ENCODE measurements at places on chromosomes 11 and 22. TPM values are rescaled to one million over a fixed set of nuclear protein-coding genes. Genes with fewer than 3 reads are reported as not detected.

GRCh38 chr22:29710922-29711593, 8.7 kb upstream of the CABP7 start:
- no peak for DNase-seq

HTR3A gene
- total RNA-seq = not detected

GRCh38 chr11:77198440-77198849, 70.4 kb downstream of the MYO7A start:
- DNase-seq = peak; percentile 7

DNA sequence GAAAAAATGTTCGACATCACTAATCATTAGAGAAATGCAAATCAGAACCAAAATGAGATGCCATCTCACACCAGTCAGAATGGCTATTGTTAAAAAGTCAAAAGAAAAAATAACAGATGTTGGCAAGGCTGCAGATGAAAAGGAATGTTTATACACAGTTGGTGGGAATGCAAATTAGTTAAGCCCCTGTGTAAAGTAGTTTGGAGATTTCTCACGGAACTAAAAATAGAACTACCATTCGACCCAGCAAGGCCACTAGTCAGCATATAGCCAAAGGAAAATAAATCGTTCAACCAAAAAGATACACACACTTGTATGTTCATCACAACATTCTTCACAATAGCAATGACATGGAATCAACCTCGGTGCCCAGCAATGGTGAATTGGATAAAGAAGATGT, 503.2 kb downstream of the OPCML start:
- DNase-seq = no peak

ELFN2 gene
- 0.32 TPM for total RNA-seq

DNA sequence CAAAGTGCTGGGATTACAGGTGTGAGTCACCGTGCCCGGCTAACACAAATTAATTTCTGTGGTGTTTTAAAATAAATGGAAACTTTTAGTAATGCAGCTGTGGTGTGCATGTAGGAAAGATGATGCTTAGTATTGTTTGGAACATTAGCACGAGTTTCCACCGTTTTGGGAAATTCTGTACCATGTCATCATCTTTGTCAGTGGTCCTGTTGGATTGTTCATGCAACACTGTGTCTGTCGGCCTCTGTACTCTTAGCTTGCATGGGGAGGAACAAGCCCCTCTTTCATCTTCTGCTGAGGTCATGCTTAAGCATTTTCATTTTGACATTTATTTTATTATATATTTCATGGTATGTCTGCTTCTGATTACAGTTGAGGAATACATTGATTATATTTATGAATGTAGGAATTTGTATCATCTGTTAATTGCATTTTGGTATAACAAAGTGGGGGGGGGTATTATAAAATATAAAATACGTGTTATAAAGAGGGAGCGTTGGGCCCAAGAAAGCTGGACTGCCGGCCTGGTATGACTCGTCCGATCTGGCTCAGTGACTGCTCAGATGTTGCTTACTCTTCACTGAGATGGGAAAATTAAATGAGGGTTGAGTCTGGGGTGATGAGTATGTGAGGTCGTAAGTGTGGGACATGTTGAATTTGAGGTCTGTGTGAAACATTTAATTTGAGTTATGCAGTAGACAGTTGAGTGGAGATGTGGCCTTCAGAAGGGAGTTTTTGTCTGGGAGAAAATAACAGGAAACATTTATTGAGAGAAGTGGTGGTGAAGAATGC, 28.7 kb downstream of the CECR2 start:
- DNase-seq = no peak

GRCh38 chr11:12294613-12295012, 82.8 kb upstream of the PARVA start:
- no peak for DNase-seq

GRCh38 chr11:73243093-73243485, 25.0 kb downstream of the P2RY2 start:
- DNase-seq = no peak

MUC15 gene
- not detected for total RNA-seq

SLC22A12 gene
- not detected for total RNA-seq

- DNase-seq = peak; percentile 94
These were observed 3.0 kb upstream of the ANKK1 start for GRCh38 chr11:113384551-113384950.

DNA sequence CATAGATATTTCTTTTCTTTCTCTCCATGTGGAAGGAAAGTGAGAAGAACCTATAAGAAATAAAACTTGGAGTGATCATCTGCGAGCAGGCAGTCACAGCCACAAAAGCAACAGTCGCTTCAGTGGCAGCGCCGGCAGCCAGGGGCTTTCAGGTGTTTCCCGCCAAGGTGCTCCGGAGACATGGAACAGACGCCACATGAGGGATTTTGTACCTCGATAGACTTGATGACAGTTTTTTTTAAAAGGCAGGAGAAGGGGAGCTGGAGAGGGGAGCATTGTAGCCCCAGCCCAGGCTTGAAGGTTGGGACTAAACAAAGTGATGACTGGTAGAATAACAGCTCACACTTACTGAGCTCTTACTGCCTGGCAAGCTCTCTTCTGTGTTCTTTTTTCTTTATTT, 471.4 kb upstream of the B3GAT1 start:
- DNase-seq = no peak

DNA sequence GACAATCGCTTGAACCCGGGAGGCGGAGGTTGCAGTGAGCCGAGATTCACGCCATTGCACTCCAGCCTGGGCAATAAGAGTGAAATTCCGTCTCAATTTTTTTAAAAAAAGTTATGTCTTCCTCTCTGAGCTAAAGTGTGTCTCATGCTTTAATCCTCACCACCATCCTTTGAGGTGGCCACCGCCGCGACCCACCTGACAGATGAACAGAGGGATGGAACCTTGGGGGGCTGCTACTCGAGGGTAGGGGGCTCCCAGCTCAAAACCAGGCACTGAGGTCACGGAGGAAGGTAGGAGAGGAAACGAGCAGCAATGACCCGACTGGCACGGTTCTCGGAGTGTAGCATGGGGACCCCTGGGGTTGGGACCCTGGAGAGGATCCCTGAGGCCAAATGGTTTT, 10.7 kb upstream of the POLDIP3 start:
- no peak for DNase-seq

NTM gene
- total RNA-seq = 7.3 TPM

- DNase-seq = peak; percentile 71
These were observed 114.7 kb downstream of the SGSM3 start for GRCh38 chr22:40484906-40485669.

- no peak for DNase-seq
These were observed 39.2 kb downstream of the ZFTA start for GRCh38 chr11:63729326-63729725.

SMTNL1 gene
- not detected for total RNA-seq

GRCh38 chr11:8015753-8016239, 28.7 kb downstream of the EIF3F start:
- DNase-seq = no peak

GRCh38 chr11:4677948-4678347, 19.7 kb downstream of the OR51E2 start:
- DNase-seq = peak; percentile 1

GRCh38 chr11:95283650-95284049, 52.6 kb upstream of the SESN3 start:
- peak; percentile 56 for DNase-seq

- DNase-seq = no peak
These were observed 929.0 kb downstream of the BRD1 start for GRCh38 chr22:48898524-48899250.

COPB1 gene
- 369 TPM for total RNA-seq

- peak; percentile 65 for DNase-seq
These were observed 6.8 kb downstream of the MALAT1 start for GRCh38 chr11:65505466-65506289.

UBQLN3 gene
- total RNA-seq = not detected

- no peak for DNase-seq
These were observed 33.3 kb upstream of the ZC3H12C start for GRCh38 chr11:110059706-110060463.

GRCh38 chr22:29477723-29478318, 2.2 kb upstream of the NEFH start:
- no peak for DNase-seq

GRCh38 chr11:86991341-86991740, 36.1 kb upstream of the FZD4 start:
- DNase-seq = no peak

GRCh38 chr11:25625094-25625493, 706.8 kb upstream of the ANO3 start:
- DNase-seq = no peak

DNA sequence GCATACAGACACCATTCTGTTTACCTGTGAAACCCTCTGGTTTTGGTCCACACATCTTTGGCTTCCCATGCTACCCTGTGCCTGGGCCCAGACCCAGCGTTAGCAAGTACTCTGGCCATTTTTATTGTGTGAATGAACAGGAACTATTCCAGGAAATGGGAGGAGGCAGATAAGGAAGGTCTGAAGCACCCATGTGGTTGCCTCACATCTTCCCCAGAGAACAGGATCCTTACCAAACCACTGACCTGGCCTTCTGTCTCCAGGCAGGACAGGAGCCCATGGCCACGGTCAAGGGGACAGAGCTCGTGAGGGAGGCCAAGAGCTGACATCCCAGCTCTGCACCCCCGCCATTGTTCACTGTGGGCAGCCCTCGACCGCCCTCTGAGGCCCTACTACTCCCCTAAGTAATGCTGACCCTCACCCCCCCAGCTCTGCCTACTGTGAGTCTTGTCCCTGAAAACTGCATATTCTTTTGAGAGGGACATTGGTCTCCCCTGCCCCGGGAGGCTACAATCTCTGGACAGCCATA, 97.7 kb upstream of the TP53I11 start:
- peak; percentile 7 for DNase-seq

- peak; percentile 42 for DNase-seq
These were observed 748 bp downstream of the RAB30 start for GRCh38 chr11:83070731-83071566.

- peak; percentile 20 for DNase-seq
These were observed 192.8 kb downstream of the ETS1 start for GRCh38 chr11:128394431-128395089.

DNA sequence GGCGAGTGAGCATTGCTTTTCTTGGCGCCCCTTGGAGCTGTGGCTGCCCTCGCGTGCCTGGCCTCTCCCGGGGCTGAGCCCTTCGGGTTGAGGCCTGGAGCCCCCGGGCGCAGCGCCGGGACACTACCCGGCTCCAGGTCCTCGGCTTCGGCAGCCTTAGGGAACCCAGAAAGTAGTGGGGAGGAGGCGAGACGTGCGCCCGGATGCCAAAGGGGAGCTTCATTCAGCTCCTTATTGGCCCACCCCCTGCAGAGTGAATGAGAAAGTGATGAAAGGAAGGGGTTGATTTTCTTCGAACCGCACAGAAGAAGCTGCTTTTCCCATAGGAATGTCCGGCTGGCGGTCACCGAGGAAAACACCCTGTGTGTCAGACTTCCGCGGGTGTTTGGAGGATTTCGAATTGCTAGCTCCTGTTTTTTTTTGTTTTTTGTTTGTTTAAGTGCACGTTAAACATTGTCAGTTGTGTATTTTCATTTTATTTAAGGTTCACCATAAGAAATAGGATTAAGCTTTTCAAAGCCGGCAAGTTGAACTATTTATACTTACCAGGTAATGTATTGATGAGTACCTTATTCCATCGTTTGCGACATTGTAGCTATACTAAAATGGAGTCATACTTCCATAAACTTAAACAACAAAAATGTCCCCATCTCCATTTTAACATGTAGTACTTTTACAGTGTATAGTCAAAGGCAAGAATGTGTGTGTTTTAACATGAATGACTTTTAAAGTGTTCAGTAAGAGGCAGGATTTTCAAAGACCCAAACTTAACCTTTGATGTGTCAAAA, 841 bp upstream of the EIF4G2 start:
- peak; percentile 80 for DNase-seq

MMP8 gene
- total RNA-seq = under 0.01 TPM

APOA4 gene
- total RNA-seq = not detected

ARFIP2 gene
- 66.9 TPM for total RNA-seq

GRCh38 chr11:116134450-116134849, 630.2 kb upstream of the CADM1 start:
- DNase-seq = no peak

CPT1B gene
- 3.9 TPM for total RNA-seq
